ENCODE measurements at places on chromosomes 4 and X.

- DNase-seq = no peak
Measured at GRCh38 chrX:21503593-21503992, 129.4 kb downstream of the CNKSR2 start.

- no peak for DNase-seq
Measured at GRCh38 chr4:137124278-137124932, 407.9 kb downstream of the PCDH18 start.

GRCh38 chr4:42339935-42340406 is 57.3 kb upstream of the SHISA3 start:
- DNase-seq = no peak

GRCh38 chr4:148778980-148779675 is 336.9 kb upstream of the NR3C2 start:
- DNase-seq = no peak

DNA sequence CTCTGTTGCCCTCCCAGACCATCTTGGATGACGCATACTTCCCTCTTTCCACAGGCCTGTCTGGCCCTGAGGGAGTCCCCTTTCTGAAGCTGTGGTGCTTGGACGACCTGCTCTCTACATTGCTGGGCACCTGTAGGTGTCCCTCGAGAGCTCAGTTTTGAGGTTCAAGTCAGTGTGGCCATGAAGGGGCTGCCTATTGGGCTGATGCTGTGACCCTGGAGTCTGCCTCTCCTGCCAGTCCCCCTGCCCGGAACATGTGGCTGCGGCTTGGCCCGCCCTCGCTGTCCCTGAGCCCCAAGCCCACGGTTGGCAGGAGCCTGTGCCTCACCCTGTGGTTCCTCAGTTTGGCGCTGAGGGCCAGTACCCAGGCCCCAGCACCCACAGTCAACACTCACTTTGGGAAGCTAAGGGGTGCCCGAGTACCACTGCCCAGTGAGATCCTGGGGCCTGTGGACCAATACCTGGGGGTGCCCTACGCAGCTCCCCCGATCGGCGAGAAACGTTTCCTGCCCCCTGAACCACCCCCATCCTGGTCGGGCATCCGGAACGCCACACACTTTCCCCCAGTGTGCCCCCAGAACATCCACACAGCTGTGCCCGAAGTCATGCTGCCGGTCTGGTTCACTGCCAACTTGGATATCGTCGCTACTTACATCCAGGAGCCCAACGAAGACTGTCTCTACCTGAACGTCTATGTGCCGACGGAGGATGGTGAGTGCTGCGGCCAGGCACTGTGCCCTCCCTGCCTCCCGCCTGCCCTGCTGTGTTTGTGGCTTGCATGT is 3.0 kb downstream of the NLGN3 start:
- DNase-seq = no peak

DNA sequence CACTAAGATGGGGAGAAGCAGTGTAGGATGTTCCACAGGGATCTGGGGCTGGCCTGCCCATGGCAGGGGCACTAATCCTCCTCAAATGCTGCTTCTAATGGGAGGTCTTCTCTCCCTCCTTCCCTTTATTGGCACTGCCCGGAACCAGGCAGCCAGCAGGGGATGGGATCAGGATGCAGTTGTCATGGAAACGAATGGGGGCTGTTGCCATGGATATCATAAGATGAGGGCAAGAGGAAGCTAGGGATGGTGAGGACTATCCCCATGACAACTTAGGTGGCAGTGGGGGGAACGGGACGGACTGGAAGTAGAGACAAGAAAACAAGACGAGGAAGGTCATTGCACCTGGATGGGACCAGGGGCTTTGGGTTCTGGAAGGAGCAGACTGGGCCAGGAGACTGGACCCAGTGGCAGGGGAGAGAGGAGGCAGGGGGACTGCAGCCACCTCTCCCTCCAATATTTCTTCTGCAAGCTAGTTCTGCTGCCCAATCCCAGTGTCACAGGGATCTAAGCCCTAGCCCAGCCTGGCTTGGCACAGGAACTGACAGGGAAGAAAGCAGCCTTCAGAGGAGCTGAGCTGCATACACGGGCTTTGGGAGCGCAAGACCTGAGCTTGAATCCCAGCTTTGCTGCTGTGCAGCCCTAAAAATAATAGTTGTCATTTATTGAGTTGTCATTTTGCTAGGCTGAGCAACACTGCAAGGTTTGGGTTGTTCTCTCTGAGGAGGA is 19.0 kb downstream of the IQSEC2 start:
- no peak for DNase-seq

DNA sequence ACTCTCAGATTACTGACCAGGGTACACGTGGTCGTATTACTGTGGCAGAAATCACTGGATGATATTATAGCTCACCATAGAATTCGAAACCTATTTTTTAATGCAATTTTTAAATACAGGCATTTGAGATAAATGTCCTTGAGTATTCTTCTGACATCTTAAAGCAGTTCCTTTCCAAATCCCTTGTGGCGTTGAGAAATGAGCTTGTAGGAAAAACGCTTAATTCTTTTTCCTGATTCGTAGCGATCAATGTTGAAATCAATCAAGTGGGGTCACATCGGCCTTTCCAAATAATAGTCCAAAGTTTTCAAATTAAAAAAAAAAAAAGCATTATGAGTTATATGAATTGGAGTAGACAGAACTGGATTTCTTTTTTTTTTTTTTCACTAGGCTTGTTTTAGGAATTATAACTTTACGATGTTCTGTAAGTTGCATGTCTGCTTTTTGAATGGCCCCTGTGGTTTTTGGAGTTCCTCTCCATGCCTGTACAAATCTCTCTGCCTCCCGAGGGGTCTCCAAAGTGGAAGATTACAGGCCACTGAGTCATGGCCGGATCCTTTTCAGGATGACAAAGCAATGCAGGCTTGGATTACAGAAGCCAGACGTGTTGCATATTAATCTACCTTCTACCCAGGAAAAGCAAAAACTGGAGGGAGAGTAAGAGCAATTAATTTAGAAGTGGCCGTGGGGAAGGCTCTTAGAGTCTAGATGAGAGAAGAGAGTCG is 226.1 kb downstream of the SHOX start:
- DNase-seq = no peak

DNA sequence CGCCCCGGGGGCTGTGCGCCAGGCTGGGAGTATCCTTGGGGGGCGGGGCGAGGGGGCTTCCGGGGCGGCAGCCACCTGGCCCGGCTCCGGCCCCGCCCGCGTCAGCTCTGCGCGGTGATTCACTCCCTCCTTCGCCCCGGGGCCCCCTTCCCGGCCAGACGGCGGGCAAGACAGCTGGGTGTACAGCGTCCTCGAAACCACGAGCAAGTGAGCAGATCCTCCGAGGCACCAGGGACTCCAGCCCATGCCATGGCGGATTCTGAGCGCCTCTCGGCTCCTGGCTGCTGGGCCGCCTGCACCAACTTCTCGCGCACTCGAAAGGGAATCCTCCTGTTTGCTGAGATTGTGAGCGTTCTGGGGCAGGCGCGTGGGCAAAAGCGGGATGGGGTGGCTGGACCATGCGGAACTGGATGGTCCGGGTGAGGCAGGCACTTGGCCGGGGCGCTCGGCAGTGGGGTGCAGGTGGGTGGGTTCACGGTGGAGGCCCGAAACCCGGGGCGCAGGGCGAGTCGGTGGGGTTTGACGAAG is at the start of gene PLP2:
Gene PLP2 (plus strand): TSS at position 147 of the 528 bp plus-strand sequence. CDS start 103 bp downstream, at position 250.
- peak; percentile 71 for DNase-seq

DNA sequence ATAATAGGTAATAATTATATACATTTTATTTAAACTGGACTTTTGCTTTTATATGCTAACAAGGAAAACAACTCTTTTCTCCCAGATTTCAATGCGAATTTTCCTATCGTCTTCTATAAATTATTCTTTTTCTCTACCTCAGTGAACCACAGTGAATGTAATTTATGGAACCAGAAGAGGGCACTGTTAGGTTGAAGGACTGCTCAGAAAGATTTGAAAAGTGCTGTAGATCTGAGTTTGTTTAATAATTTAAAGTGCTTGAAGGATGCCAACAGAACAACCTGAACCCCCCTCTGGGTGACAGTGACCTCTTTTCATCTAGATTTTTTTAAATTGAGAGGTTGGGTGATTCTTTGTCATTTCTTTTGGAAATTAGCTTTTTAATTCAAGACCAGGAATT is 54.9 kb downstream of the PHOX2B start:
- DNase-seq = no peak

DNA sequence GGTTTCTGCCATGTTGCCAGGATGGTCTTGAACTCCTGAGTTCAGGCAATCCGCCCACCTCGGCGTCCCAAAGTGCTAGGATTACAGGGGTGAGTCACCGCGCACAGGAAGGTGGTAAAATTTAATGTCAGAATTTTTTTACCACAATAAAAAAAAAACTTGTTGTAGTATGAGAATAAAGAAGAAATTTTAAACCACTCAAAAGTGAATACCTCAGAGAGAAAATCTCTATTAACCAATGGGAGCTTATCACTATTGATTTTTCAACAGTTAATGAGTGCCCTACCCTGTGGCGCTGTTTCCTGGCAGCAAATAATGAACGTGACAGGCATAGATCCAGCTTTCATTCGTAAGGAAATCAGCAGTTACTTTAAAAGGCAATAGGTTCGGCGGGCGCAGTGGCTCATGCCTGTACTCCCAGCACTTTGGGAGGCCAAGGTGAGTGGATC is 32.7 kb upstream of the SLC25A4 start:
- no peak for DNase-seq

DNA sequence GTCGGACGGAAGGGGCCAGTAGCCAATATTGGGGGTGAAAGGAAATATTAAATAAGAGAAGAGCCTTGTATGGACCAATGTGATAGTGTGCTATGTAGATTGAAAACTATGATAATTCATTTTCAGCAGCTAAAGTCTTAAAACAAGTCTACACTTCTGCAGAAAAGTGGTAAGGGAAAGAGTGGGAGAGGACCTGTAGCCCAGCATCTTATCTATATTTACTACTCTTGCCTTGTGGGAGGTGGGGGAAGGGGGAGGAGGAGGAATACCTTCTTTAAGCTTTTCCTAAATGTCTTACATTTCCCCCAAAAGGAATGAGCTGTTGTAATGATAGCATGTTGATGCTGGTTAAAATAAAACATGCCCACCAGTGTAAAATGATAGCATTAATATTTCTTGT is 220.0 kb upstream of the SPRY1 start:
- no peak for DNase-seq

DNA sequence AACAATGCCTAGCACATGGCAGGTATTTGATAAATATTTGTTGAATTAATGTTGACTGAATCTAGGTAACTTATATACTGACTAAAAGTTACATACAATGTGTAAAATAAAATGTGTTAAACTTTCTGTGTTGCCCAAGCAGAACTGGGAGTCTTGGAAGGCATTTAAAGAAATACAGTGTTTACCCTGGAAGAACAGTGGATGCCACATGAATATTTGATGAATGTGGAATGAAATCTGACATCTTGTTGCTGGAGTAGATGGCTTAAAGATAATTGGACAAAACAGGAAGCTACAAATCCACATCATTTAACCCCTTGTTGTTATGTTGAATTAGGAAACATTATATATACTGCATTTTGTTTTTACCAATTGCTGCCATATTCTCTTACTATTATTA is 39.9 kb upstream of the SCOC start:
- DNase-seq = no peak

DNA sequence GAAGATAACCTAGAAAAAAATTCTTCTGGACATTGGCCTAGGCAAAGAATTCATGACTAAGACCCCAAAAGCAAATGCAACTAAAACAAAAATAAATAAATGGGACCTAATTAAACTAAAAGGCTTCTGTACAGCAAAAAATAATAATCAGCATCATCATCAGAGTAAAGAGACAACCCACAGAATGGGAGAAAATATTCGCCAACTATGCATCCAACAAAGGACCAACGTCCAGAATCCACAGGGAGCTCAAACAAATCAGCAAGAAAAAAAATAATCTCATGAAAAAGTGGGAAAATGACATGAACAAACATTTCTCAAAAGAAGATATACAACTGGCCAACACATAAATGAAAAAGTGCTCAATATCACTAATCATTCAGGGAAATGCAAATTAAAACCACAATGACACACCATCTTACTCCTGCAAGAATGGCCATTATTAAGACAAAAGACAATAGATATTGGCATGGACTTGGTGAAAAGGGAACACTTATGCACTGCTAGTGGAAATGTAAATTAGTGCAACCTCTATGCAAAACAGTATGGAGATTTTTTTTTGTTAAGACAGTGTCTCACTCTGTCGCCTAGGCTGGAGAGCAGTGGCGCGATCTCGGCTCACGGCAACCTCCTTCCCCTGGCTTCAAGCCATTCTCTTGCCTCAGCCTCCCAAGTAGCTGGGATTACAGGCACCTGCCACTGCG is 29.9 kb downstream of the ELF2 start:
- DNase-seq = no peak

GRCh38 chr4:118918388-118918787 is 29.7 kb downstream of the SYNPO2 start:
- no peak for DNase-seq

- no peak for DNase-seq
Measured at GRCh38 chr4:40837094-40837870, 87.5 kb downstream of the NSUN7 start.

GRCh38 chr4:170652571-170652970 is 562.8 kb upstream of the AADAT start:
- no peak for DNase-seq

DNA sequence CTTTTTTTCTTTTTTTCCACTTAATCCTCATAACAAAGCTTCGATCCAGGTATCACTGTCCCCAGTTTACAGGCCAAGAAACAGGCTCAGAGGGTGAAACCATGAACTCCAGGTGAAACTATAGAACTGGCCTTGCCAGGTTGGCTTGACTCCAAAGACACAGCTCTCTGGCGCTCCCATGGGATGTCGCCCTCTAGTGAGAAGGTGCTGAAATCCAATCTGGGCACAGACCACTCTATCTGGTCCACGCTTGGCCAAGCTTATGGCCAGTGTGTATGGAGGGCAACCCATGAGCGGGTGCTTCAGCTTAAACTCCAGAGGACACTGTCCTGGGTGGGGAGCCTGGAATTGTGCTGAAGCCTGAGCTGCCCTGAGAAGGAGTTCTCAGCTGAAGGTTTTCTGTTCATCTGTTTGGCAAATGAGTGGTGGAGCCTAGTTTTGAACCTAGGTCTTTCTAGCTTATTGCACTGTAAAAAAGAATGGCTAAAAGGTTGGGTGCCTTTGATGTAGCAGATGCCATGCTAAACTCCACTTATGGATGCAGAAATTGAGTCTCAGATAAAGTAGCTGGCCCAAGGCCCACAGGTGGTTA is 70.5 kb downstream of the SEL1L3 start:
- no peak for DNase-seq

DNA sequence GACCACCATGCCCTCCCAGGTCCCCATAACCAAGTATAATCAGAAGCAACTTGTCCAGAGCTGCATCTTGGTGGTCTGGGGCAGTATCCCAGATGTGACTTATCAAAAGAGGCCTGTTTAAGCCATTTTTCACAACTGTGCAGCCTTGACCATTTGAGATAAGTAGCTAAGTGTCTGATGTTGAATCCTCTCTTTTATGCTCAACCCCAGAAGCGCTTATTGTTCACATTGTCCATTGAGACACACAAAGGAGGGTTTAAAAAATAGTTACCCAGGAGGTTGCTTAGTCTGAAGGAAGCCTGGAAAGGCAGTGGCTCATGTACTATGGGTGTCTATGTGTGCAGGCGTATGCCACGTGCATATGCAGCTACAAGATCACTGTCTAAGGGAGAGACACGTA is 27.0 kb downstream of the ENPP6 start:
- DNase-seq = no peak

Measured in CD4-positive, alpha-beta T cell treated with Interleukin-10 for 1 hour (primary cell).